ENCODE measurements at places on chromosomes 3 and 15.
A peak's percentile ranks its signal among the peaks of the same experiment; 100 is the strongest.

GRCh38 chr15:66619152-66619903 lies 53.5 kb upstream of the LCTL start:
- DNase-seq, result peak; percentile 90

DNA sequence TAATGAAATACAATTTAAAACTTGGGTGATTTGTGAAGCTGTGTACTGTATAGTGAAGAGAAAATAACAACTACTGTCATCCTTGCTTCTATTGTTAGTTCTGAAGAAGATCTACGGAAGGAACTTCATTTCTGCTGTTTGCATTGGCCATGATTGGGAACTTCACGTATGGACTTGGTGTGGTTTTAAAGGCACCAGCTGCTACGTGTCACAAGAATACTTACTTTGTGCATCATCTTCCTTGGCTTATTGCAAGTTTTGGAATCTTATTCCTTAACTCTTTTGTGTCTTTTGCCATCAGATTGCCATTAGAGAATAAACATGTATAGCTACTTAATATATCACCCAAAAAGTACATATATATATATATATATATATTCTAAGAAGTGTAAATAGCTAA lies 75.0 kb upstream of the VEPH1 start:
- no peak for DNase-seq

GRCh38 chr15:78147566-78147965 lies 1.6 kb upstream of the IDH3A start:
- no peak for DNase-seq

DNA sequence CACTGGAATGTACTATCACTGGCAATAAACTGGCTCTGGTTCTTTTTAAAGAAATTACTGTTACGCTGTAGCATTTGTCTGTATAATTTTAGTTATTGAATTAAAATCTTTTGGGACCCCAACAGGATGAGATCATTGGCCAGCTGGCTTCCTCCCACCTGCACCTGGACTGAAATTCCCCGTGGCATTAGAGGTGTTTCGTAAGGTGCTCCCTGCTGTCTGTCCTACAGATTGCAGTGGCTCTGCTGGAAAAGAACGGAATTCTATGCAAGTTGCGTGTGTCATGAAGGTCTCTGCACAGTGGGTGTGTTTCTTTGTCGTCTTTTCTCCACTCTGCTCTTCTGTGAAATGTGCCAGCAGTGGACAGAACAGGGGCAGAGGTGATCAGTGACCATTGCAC lies 383.4 kb downstream of the PTPRG start:
- no peak for DNase-seq

DNA sequence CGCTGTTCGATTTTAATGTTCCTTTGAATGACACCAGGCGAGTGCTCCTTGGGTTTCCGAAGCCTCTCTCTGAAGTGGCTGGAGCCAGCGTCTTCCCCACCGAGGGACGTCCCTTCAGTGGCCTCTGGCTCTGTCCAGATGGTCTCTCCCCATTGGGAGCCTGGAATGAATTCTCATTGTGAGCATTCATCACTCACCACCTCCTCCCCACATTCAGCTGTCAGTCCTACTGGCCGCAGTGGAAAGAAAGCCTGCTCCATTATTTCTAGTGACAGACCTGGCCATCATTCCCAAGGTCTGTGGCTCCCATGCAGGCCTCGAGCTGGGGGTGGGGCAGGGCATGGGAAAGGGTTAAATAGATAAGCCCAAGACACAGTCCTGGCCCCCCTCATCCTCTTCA lies 35.2 kb downstream of the ZNF710 start:
- no peak for DNase-seq

DNA sequence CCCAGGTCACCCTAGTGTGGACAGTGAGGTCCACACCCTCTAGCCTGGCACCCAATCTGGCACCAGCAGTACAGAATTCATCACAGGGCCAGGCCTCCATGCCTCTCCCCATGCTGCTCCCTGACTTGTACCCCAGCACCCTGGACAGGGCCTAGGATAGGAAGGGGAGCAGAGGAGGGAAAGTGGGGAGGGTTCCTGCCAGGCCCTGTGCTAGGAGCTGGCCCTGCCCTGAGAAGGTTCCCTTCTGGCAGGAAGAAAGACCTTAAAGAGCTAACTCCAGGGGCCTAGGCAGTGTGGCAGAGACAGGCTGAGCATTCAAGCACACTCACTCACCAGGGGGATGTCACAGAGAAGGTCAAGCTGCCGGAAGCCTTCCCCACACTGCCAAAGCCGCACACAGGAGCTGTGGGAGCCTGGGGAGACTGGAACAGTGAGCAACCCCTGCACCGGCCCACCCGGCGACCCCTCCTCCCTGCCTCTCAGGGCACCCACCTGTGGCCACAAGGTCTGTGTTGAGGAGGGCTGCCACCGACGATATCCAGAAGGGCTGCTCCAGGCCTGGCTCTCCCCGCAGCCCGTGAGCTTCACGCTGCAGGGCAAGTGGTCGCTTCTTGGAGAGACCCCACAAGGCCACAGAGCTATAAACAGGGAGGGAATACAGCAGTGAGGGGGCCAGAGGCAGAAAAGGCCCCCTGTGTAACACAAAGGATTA lies 7.4 kb downstream of the RRP9 start:
- DNase-seq, result no peak

- DNase-seq, result no peak
Measured at GRCh38 chr3:23341147-23341838, 138.2 kb downstream of the UBE2E2 start.

- DNase-seq, result no peak
Measured at GRCh38 chr3:126370606-126371005, 13.4 kb upstream of the KLF15 start.

GRCh38 chr15:82751308-82751707 lies 41.6 kb upstream of the AP3B2 start:
- DNase-seq, result no peak

DNA sequence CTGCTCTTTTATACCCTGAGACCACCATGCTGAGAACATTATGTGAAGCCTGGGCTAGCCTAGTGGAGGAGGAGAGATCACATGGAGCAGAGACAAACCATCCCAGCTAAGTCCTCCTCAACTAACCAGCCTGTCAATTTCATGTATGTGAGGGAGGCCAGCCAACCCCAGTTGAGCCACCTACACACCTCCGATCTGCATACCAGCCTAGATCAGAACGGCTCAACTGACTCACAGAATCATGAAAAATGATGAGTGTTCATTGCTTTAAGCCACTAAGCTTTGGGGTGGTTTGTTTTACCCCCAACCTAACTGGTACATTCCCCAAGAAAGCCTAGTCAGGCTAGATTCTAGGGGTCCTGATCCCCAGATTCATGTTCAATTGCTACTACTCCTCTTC lies 19.4 kb upstream of the CA12 start:
- no peak for DNase-seq

- DNase-seq, result no peak
Measured at GRCh38 chr15:40495516-40495915, 24.7 kb downstream of the CHST14 start.

GRCh38 chr3:184004476-184004875 lies 13.2 kb downstream of the ABCC5 start:
- DNase-seq, result no peak

GRCh38 chr3:141920701-141921100 lies 44.3 kb downstream of the ATP1B3 start:
- no peak for DNase-seq

GRCh38 chr15:40353697-40354096 lies 2.9 kb downstream of the PHGR1 start:
- DNase-seq, result no peak

GRCh38 chr15:94909510-94909909 lies 678.1 kb downstream of the MCTP2 start:
- no peak for DNase-seq

- peak; percentile 85 for DNase-seq
Measured at GRCh38 chr15:50182219-50183013, 420 bp downstream of the SLC27A2 start.

- DNase-seq, result no peak
Measured at GRCh38 chr3:123618076-123618708, 33.3 kb upstream of the HACD2 start.

DNA sequence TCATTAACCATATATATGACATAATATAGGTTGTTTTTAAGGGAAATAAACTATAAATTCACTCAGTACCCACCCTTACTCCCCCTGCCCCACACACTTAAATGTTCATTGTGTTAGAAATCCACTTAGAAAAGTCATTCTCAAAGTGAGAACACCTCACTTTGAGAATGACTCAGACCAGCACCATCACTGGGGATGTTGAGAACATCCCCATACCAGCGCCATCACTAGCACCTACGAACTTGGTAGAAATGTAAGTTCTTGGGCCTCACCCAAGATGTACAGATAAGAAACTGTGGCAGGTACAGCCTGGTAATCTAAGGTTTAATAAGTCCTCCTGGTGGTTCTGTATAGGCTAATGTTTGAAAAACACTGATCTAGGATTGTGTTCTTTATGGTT lies 362.6 kb downstream of the LPP start:
- DNase-seq, result no peak

DNA sequence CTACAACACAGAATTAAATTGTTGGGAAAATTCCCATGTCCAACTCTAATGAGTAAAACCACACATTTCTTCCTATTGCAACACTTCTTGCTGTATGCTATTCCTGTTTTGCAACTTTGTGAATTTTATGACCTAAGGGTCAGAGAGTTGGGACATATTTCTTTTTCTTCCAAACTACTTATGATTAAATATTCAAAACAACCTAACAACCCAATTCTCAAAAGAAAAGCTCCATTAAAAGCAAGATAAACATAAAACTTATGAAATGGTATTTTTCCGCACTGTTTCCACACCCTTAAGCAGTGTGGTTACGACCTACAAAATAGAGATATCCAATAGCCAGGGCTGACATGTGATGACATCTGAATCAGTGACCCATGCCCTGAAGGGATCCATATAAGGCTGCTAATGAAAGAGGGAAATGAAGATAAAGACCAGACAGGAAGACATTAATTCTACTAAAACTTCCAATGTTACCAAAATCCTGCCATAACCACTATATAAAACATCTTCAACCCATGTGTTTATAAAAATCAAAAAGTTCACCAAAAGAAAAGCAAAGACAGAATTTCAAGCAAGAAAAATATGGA lies 45.6 kb downstream of the DMXL2 start:
- DNase-seq, result no peak

DNA sequence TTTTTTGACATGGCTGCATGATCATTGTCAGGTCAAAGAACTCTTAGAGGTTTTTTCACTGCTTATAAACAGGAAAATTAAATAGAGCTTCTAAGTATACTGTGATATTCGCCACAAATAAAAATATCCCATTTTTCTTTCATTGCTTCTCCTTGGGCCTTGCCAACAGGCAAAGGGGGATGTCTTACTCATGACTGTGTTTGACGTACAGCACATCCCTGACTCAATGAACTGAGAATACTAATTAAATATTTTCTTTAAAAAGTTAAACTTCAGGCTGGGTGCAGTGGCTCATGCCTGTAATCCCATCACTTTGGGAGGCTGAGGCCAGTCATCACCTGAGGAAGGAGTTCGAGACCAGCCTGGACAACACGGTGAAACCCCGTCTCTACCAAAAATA lies 41.4 kb upstream of the CCDC80 start:
- no peak for DNase-seq

Measured in SK-N-SH (cell line).